Esophagus muscularis mucosa (tissue), 4 donors: ENCODE measurements at places on chromosomes 13 and 19. TPM values are rescaled to one million over a fixed set of nuclear protein-coding genes. Genes with fewer than 3 reads are reported as not detected.

DNA sequence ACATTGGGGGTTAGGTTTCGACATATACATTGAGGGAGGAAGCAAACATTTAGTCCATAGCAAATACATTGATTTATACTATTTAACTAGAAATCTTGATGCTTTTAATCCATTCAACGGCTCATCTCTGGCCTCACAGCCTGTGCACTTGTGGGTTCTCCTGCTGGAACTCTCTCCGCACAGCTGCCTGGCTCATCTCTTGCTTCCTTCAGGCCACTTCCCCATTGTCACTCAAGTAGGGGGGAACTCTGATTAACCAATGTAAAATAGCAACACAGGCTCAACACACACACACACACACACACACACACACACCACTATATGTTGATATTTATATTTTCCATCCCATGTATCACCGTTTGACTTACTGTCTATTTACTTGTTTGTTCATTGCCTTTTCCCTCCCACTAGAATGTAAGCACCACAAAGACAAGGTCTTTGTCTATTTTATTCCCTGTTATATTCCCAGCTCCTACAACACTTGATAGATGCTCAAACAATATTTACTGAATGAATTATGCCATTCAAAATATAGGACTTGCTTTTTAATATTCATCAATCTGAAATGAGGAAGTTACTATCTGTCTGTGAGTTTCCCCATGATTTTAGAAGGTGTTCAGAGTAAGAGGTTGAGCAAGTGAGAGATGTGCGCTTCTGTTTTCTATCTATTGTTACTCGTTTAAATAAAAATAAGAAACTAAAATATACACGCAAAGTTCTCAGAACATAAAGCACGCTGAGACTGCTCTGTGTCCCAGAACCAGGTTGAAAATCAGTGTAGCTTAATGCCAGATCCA is 29.8 kb upstream of the PABPC3 start:
- DNase-seq: no peak

GRCh38 chr19:46803555-46803954 is 15.2 kb upstream of the SLC1A5 start:
- no peak for DNase-seq

DNA sequence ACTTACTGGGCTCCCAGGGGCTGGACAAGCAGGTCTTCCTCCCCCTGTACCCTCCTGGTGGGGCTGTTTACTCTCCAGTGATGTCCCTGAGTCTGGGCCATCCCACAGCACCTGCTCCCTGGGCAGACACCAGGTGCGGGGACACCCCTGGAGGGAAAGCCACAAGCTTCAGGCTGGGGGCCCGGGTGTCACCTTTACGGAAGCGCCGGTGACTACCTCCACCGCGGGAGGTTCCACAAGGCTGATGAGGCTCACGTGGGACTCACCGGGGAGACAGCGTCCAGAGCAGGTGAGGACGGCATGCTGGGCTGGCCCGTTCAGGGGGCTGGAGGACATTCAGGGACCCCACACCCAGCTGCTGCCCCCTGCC is 24.9 kb downstream of the NFILZ start:
- no peak for DNase-seq

DNA sequence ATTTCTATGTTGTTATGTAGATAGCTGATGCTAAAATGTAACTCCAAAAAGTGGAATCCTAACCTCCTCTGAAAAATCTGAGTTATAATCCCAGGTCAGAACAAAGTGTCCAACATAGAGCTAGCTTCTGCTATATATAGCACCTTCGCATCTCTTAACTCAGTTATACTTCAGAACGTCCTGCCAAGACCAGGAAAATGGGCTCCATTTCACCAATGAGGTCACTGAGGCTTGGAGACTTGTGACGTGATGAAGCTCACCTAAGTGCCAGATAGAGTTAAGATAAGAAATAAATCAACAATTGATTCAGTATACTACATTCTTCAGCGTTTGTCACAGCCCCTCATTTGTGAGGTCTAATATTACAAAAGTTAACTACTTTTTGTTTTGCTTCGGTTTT is 88.8 kb downstream of the KCTD12 start:
- DNase-seq: no peak

PRR19 gene
- total RNA-seq: not detected

HOMER3 gene
- 39.3 TPM for total RNA-seq

DNA sequence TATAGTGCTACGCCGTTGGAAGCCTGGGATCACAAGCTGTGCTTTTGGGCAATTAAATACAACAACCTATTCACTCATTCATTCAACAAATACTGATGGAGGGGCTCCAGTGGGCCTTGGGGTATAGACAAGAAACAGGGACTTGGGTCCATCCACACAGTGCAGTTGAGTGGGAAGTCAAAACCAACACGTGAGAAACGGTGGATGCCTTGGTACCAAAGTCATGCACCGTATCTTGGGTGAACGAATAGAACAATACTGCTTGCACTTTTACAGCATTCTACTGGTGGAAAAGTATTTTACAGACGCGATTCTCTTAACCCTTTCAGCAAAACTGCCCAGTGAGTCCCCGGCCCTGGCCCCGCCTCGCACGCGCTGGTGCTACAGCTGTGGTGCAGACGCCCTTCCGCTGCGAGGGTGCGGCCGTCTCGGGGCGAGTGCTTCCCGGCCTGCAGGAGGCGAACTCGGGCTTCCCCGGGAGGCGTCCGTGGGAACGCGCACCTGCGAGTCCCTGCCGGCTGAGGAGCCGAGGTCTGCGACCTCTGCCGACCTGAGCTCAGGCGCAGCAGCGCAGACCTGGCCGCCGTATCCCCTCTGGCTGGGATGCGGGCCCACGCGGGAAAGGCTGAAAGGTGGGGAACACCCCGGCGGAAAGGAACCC is 8.3 kb downstream of the TNFRSF19 start:
- DNase-seq: no peak

MBD3L3 gene
- not detected for total RNA-seq

ZNF536 gene
- 7.3 TPM for total RNA-seq

GAPDHS gene
- not detected for total RNA-seq

- DNase-seq: no peak
Measured at GRCh38 chr13:90402613-90403012, 944.9 kb upstream of the MIR17HG start.

DNA sequence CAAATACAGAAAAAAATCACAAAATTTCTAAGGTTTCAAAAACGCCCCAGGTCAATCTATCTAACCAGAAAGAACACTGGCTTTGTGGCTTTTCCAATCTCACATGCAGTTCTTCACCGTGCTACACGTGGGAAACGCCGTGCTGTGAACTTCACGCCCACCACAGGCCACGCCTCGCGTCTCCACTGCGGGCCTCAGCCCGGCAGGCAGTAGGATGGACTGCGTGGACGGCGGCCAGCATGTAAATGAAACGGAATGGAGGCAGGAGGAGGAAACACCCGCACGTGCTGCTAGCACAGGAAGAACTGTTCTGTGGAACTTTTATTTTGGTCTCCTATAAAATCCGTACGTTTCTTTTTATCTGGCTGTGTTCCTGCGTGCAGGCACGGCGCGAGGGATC is 23.8 kb downstream of the ZNF787 start:
- DNase-seq: no peak

LRRC25 gene
- 20.4 TPM for total RNA-seq

DNA sequence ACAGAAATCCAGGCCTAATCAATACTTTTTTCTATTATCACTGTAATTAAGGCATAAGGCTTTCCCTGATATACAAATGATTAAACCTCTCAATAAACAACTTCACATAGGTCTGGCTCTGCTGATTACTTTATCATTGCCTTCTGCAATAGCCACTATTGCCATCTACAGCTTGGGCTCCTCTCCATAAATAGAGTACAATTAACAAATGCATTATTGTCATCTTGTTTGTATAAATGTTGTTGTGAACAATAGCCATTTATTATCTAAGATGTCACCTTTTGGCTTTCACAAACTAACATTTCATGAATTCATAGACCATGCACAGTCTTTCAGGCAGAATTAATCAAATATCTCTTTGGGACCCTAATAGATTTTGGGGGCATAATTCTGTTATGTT is 53.3 kb downstream of the NHLRC3 start:
- no peak for DNase-seq

LYPD5 gene
- 7.7 TPM for total RNA-seq

PPP1R13L gene
- 11.1 TPM for total RNA-seq

GRCh38 chr19:39645800-39646411 is 9.8 kb upstream of the LGALS16 start:
- no peak for DNase-seq

RAB3A gene
- 1.7 TPM for total RNA-seq

DNA sequence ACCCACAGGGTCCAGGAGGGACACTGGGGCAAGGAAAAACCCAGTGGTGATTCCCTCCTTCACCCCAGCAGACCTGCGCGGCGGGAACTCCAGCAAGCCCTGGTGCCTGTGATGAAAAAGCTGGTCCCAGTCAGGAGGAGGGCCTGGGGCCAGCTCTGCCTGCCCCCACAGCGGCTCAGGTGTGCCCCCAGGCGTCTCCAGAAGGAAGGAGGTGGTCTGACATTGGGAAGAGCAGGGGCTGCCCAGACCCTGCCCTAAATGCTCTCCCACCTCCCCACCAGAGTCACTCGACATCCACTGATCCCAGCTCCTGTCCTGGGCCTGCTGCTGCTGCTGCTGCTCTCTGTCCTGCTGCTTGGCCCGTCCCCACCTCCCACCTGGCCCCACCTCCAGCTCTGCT is 6.2 kb downstream of the PTH2 start:
- DNase-seq: no peak

GRCh38 chr13:98411617-98412265 is 165.2 kb downstream of the STK24 start:
- DNase-seq: no peak

DNA sequence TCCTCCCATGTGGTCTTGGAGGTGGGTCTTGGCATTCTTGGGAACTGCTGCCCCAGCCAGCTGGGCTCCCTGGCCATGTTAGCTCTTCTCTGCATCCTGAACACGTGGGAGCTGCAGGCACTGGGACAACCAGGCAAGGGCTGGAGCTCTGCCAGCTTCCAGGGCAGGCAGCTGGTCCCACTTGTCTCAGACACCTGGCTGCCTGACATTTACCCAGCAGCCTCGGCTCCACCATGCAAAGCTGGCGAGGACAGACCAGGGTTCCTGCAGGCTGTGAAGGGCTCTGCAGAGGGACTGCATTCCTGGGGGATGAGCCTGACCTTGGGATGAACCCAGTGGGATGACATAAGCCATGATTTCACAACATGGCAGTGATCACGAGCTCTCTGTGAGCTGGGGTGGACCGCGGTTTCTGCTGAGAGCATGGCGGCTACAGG is 99.0 kb upstream of the TSHZ3 start:
- DNase-seq: peak; percentile 92

TMED1 gene
- total RNA-seq: 27.0 TPM

GFY gene
- total RNA-seq: not detected

GRCh38 chr19:10009714-10010224 is 535 bp downstream of the COL5A3 start:
- peak; percentile 68 for DNase-seq

CEACAM20 gene
- total RNA-seq: not detected

DNA sequence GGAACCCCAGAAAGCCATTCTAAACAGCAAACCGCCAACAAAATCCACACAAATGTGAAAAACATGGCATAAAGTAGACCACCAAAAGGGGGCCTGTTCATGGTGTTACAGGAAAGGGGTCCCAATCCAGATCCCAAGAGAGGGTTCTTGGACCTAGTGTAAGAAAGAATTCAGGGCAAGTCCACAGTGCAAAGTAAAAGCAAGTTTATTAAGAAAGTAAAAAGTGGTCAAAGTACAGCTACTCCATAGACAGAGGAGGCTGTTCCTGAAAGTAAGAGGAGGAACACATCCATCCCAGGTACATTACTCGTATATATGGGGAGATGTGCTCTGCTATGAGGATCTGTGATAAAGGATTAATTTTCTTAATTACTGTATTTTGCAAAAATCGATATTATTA is 67.8 kb upstream of the SLC15A1 start:
- no peak for DNase-seq

DNA sequence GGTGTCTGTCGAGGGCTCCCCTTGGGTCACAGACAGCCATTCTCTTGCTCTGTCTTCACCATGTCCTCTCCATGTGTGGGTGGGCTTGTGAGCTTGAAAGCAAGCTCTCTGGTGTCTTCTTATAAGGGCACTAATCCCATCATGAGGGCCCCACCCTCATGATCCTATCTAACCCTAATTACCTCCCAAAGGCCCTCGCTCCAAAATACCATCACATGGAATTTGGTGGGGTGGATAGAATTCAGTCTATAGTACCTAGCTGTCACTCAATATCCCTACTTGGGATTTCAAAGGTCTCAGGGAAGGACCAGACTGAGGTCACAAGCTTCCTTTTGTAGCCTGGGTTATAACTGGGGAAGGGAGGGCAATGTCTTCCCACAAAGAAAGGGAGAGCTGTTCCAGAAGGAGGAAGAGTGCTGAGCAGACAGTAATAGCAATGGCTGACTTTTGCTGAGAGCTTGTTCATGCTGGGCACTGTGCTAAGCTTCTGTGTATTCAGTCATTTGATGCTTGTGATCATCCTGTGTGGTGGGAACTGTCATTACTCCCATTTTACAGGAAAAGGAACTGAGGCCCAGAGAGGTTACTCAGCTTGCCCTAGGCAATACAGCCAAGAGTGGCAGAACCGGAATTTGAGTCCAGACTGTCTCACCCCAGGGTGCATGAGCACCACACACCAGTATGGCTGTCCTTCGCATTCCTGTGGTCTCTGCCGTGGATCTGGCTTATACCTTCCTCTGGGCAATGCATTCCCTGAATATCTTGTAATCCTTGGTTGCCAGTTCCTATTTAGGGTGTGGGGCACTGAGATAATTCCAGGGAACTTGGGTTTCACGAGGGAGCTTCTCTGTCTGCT is 8.2 kb downstream of the FXYD5 start:
- DNase-seq: no peak

GRCh38 chr13:27917121-27917947 is 2.5 kb upstream of the PDX1 start:
- DNase-seq: peak; percentile 24

TEX26 gene
- not detected for total RNA-seq

DNA sequence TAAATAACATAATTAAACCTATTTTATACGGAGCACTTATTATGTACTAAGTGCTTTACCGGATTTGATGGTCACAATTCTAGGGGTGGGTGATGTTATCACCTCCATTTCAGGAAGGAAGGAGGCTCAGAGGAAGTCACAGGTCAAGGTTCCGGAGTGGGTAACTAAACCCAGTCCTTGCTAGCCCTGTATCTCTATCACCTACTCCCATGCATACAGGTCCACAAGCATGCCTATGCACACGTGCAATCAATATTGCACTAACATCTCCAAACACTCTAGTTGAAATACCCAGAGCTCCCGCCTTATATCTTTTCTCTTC is 17.8 kb upstream of the FOSB start:
- no peak for DNase-seq

GRCh38 chr13:35345992-35346391 is 130.5 kb downstream of the MAB21L1 start:
- no peak for DNase-seq

ZNF83 gene
- total RNA-seq: 55.6 TPM

- DNase-seq: no peak
Measured at GRCh38 chr19:29927944-29928625, 14.0 kb upstream of the URI1 start.

LIN7B gene
- 16.9 TPM for total RNA-seq

GRCh38 chr19:7533925-7534480 is 1.5 kb upstream of the PNPLA6 start:
- peak; percentile 97 for DNase-seq

GRCh38 chr13:45882626-45883025 is 31.1 kb upstream of the SIAH3 start:
- no peak for DNase-seq

UFM1 gene
- total RNA-seq: 36.2 TPM

IL11 gene
- total RNA-seq: 0.33 TPM
